ENCODE measurements at places on chromosomes 12 and 14. TPM values are rescaled to one million over a fixed set of nuclear protein-coding genes. Genes with fewer than 3 reads are reported as not detected.

Gene HOXC9
- total RNA-seq: not detected

Gene RPL10L
- not detected for total RNA-seq

Gene CLEC1B
- not detected for total RNA-seq

Gene CARMIL3
- total RNA-seq: 1.5 TPM

Gene PARP11
- 11.4 TPM for total RNA-seq

Gene CLEC6A
- total RNA-seq: not detected

Gene LMO3
- not detected for total RNA-seq

Gene EPYC
- total RNA-seq: not detected

Gene NKX2-1
- not detected for total RNA-seq

Gene PTGDR
- total RNA-seq: 0.33 TPM

Gene OAS2
- 111 TPM for total RNA-seq

Gene VASH1
- total RNA-seq: 5.8 TPM

Gene NINJ2
- total RNA-seq: 4.8 TPM

Gene HSPB8
- total RNA-seq: not detected

Gene PPP1R3E
- 21.3 TPM for total RNA-seq

Gene CSRP2
- 0.44 TPM for total RNA-seq

Gene AKAP6
- 0.51 TPM for total RNA-seq

Gene GALNT6
- 12.8 TPM for total RNA-seq

Gene SMIM41
- total RNA-seq: 0.19 TPM

Gene TCL1B
- total RNA-seq: not detected

Gene SLC17A8
- not detected for total RNA-seq

Gene TCP11L2
- 4.5 TPM for total RNA-seq

Gene ATF1
- total RNA-seq: 66.0 TPM
